ENCODE measurements at places on chromosomes 2 and 18.

GRCh38 chr2:234425639-234426603 lies 71.0 kb downstream of the ARL4C start:
- DNase-seq = peak; percentile 57

- no peak for DNase-seq
Observed at GRCh38 chr18:80194874-80195570, 52.3 kb downstream of the PARD6G start.

DNA sequence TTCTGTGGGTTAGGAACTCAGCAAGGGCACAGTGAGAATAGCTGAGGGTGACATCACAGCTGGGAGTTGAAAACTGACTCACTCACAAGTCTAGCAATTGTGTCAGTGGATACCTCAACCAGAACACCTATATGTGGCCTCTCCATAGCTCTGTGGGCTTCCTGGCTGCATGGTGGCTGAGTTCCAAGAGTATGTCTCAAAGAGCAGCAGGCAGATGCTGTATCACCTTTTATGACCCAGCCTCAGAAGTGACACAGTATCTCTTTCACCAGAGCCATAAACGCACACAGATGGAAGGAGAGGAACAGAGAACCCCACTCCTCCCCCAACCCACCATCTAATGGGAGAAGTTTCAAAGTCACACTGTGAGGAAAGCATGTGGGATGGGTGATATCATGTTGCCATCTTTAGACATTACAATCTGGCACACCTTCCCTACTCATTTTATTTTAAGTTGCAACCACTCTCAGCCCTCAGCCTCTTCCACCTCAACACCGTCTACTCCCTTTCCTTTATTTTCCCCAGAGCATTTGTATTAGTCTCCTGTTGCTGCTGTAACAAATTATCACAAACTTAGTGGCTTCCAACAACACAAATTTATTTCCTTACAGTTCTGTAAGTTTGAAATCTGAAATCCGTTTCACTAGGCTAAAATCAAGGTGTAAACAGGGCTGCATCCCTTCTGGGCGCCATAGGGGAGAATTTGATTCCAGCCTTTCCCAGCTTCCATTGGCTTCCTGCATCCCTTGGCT lies 134.6 kb upstream of the SPATS2L start:
- no peak for DNase-seq

- no peak for DNase-seq
Observed at GRCh38 chr2:201759567-201759966, 21.2 kb downstream of the ALS2 start.

DNA sequence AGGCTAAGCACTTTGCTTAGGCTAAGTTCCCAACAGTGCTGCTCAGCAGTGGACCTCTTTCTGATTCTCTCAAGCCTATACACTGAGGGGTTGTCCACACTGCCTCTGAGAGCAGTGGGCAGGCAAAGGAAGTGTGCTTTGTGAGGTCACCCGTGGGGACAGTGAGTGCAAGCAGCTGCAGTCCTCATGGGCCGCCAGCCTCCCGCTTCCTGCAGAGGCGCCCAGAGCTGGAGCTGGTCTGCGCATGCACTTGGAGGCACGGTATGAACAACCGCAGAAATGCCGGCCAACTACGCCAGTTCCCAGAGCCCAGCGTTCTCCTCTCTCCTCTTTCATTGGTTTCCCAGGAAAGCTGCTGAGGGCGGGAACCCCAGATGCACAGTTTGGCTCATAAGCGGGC lies 149.5 kb upstream of the DLX2 start:
- no peak for DNase-seq

DNA sequence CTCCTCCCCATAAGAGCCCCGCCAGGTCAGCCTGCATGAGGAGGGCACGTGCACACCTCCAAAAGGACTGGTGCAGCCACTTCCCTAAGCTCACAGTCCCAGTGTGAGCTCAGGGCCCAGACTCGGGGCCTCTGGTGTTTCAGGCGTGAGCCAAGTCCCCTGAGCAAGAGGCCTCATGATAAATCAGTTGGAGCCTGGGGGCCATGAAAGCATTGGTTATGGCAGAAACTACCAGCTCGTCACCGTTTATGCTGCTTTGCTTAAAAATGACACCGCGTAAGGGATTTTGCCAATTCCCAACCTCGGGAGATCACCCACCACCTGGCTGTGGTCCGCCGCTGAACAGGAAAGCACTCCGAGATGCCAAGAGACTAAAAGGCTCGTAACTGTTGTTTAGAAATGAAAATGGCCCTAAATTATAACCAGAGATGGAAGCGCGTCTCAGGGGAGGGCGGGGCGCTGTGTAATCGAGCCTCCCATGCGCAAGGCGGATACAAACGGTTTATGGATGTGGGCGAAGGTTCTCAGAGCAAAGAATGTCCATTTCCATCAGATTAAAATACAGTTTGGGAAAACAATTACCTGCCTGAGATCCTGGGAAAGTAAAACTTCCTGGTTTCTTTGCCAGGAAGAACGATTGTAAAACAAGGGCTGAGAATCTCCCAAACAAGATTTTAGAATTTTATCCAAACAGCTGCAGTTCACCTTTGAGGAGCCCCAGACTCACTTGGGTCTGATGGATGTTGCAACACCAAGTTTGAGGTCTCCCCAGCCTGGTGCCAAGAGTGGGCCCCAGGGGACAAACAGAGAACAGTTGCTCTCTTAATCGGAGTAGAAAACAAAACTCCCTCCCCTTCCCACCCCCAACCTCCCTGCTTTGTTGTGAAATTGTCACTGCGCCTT lies 141.4 kb downstream of the BCL2 start:
- no peak for DNase-seq

DNA sequence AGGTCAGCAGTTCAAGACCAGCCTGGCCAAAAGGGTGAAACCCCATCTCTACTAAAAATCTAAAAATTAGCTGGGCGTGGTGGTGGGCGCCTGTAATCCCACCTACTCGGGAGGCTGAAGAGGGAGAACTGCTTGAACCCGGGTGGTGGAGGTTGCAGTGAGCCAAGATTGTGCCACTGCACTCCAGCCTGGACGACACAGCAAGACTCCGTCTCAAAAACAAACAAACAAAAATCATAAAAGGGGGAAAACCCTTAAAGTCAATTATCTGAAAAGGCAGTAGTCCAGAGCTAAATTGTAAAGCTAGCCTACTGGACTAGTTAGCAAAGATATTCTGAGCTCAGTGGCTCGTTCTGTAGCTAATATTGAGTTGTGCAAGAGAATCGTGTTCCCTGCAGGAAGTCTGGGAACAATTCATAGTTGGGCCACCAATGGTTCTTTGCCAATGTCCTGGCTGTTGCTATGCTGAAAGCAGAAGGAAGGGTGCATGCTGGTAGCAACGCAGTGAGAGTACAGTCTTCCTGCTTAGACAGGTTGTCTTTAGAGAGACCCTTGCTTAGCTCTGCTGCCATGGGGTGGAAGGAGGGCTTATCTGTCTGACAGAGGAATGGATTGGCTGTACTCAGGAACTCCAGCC lies 4.3 kb downstream of the TGOLN2 start:
- DNase-seq = no peak
